ENCODE measurements at places on chromosomes 1 and 21. TPM values are rescaled to one million over a fixed set of nuclear protein-coding genes. Genes with fewer than 3 reads are reported as not detected.

DNA sequence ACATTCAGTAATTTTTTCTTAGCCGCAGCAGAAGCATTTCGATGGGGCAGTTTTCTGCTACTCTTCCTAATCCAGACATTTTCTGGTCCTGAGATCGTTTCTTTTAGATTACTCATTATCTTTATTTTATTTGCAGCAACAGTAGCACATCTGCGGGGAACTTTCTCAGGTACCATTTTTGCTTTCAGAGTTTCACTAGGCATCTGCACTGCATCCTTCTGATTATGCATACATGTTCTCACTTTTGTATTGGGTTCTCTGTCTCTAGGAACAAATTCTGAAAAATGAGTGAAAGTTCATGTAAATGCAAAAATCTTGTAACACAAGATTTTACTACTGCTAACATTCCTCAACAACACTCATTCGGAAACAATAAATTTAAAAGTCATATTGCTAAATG, 3.9 kb upstream of the PSMG1 start:
- no peak for DNase-seq
- H3K27ac ChIP-seq = no peak overlapping the region
- H3K36me3 ChIP-seq = no peaks in the 10 kb centered on the region
- no peaks in the 10 kb centered on the region for H3K4me1 ChIP-seq
- H3K27me3 ChIP-seq = no peaks in the 10 kb centered on the region
- no peak overlapping the region for H3K4me3 ChIP-seq

DNA sequence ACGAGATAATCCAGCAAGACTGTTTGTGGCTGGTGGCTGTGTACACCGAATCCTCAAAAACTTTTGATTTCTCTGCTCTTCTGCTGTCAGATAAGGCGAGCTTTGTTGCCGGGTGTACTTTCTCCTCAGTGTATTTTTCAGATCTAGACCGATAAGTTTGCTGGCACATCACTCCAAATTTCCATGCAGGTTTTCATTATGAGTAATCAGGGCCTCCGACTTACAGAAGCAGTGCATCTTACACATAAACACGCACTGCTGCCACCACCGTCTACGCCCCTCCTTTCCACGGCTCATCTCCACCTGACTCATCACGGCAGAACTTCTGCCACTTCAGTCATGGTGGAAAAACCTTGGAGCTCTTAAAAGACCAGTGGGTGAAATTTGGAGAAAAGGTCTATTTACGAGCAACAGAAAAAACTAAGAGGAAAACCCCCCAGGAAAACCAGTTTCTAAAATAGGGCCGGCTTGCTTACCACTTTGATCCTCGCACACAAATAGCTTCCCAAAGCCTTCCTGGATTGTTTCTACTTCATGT, 7.7 kb downstream of the ZBTB21 start:
- no peak overlapping the region for H3K27ac ChIP-seq
- no peak overlapping the region for H3K4me3 ChIP-seq
- H3K36me3 ChIP-seq = no peaks in the 10 kb centered on the region

- H3K27ac ChIP-seq = no peak overlapping the region
- H3K36me3 ChIP-seq = no peaks in the 10 kb centered on the region
- H3K4me1 ChIP-seq = no peaks in the 10 kb centered on the region
- no peak for DNase-seq
- no peak overlapping the region for H3K4me3 ChIP-seq
These were observed 13.4 kb upstream of the PGBD2 start for GRCh38 chr1:248892590-248892989.

DNA sequence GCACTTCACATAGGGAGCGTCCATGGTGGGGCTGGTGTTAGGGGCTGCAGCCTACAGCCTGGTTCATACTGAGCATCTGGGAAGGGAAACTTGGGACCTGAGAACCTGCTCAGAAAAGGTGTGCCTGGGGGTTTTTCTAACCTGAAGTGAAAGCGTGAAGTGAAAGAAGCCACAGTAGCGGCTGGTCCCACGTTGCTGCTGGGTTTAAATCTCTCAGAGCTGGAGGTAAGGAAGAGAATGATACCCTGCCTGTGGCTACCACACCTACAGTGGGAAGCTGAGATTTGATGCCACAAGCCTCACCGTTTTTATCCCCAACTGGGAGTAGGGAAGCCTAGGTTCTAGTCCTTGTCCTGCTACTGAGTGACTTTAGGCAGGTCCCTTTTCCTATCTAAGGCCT, 21.0 kb upstream of the FUCA1 start:
- H3K27ac ChIP-seq = no peak overlapping the region
- H3K27me3 ChIP-seq = no peaks in the 10 kb centered on the region
- H3K36me3 ChIP-seq = no peaks in the 10 kb centered on the region

- no peak for DNase-seq
- H3K4me1 ChIP-seq = no peaks in the 10 kb centered on the region
- no peak overlapping the region for H3K4me3 ChIP-seq
- peaks cover 14% of the 10 kb centered on the region for H3K36me3 ChIP-seq
These were observed 307.0 kb downstream of the NFIA start for GRCh38 chr1:61389194-61389925.

DNA sequence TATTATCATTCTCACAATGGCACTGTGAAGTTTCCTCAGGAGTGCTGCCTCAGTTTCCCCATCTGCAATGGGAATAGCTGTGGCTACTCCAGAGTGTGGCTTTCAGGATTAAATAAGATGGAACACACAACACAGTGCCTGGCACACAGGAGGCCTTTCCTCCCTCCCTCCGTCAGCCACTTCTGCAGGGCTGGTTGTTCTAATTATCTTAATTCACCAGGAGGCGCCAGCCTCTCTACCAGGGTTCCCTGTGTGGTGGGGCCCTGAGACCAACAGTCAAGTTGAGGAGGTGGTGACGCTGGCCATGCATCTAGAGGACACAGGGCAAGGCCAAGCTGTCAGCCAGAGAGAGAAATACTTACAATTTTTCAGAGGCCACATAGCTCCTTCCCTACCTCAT, 6.3 kb upstream of the FOXO6 start:
- DNase-seq = no peak
- no peaks in the 10 kb centered on the region for H3K36me3 ChIP-seq
- H3K4me3 ChIP-seq = no peak overlapping the region
- peaks cover 4% of the 10 kb centered on the region for H3K4me1 ChIP-seq
- H3K27ac ChIP-seq = no peak overlapping the region
- H3K27me3 ChIP-seq = no peaks in the 10 kb centered on the region

DNA sequence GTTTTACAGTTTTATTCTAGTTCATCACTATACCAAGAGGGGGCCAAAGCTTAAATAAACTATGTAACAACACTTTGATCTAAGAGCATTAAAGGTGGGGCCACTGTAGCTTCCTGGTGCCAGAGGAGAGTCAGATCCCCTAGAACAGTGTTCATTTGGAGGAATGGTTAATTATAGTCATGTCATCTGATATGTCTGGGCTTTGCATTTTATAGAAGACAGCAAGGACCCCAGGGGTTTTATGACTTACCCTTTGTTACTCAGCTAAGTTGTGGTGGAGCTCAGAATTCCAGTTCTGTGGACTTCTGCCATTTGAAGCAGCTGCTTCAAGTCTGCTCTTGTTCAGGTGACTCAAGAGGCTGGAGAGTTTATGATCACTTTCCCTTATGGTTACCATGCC, 16.7 kb downstream of the KDM4A start:
- H3K36me3 ChIP-seq = peaks cover 7% of the 10 kb centered on the region
- no peaks in the 10 kb centered on the region for H3K4me1 ChIP-seq
- H3K27me3 ChIP-seq = no peaks in the 10 kb centered on the region
- no peak overlapping the region for H3K27ac ChIP-seq
- no peak overlapping the region for H3K4me3 ChIP-seq

DNA sequence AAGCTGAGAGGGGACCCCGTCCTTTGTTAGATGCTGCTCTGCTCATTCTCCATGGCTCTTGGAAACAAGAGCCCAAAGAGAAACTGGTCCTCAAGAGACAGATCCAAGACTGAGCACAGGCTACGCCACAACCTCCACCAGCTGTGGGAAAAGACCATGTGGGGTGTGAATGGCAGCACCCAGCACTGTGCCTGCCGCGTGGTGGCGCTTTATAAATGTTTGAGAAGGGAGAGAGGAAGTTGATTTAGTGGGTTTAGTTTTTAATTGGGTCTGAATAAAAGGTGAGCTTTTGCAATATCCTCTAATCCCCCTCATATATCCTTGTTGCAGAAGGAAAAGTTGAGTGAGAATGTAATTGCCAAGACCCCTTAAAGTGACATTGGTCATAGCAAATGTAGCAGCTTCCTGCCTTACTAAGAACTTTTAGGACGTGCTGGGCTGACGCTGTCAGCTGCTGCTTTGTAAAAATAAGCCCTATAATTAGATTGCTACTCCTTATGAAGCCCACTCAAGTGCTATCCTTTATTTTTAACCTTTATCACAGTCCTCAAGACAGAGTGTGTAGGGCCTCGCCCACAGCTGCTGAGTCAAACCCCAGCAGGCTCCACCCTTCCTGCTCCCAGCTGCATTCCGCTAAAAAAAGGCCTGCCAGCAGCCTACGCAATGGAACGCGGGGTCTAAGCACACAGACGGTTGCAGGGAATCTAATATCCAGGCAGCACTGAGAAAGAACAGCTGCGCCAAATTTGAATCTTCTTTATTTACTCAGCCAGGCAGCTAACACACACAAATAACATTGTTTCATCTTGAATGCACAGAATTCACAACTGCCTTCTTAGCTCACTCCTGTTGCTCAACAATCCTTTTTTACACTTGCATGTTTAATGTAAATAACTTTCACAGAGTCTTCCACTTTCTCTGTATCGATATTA, 47.4 kb upstream of the PRDX6 start:
- no peaks in the 10 kb centered on the region for H3K36me3 ChIP-seq
- H3K27me3 ChIP-seq = no peaks in the 10 kb centered on the region
- peaks cover 22% of the 10 kb centered on the region for H3K4me1 ChIP-seq
- H3K4me3 ChIP-seq = no peak overlapping the region

GRCh38 chr1:161114556-161114955, 3.3 kb downstream of the PFDN2 start:
- DNase-seq = no peak
- H3K4me1 ChIP-seq = peaks cover 26% of the 10 kb centered on the region
- no peak overlapping the region for H3K4me3 ChIP-seq
- no peaks in the 10 kb centered on the region for H3K27me3 ChIP-seq

- H3K4me3 ChIP-seq = no peak overlapping the region
- peaks cover 7% of the 10 kb centered on the region for H3K4me1 ChIP-seq
- H3K36me3 ChIP-seq = no peaks in the 10 kb centered on the region
These were observed 55.1 kb downstream of the RPL5 start for GRCh38 chr1:92886886-92887419.

DNA sequence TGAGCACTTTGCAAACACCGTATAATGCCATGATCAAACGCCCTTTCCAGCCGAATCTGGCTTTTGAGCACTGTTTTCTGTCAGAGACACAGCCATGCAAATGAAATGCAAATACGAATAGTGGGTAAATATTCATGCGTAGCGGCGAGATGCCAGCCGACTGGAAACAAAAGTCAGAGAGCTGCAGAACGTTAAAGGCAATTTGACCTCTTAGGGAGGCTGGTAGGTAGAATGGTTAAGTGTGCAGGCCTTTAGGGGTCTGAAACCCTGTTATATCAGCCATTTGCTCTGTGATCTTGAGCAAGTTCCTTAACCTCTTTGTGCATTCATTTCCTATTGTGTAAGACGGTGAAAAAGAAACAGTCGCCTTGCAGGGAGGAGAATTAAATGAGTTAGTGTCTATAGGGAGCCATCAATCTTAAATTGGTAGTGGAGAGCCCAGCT, 6.5 kb upstream of the SDHB start:
- no peaks in the 10 kb centered on the region for H3K27me3 ChIP-seq
- no peaks in the 10 kb centered on the region for H3K36me3 ChIP-seq
- H3K27ac ChIP-seq = peak overlapping the region; percentile 73
- no peaks in the 10 kb centered on the region for H3K4me1 ChIP-seq
- DNase-seq = no peak
- H3K4me3 ChIP-seq = no peak overlapping the region

- H3K27me3 ChIP-seq = no peaks in the 10 kb centered on the region
- no peaks in the 10 kb centered on the region for H3K36me3 ChIP-seq
- H3K4me1 ChIP-seq = peaks cover 10% of the 10 kb centered on the region
- peak; percentile 35 for DNase-seq
- H3K4me3 ChIP-seq = no peak overlapping the region
These were observed 17.2 kb upstream of the C2CD2 start for GRCh38 chr21:41970751-41971653.

DNA sequence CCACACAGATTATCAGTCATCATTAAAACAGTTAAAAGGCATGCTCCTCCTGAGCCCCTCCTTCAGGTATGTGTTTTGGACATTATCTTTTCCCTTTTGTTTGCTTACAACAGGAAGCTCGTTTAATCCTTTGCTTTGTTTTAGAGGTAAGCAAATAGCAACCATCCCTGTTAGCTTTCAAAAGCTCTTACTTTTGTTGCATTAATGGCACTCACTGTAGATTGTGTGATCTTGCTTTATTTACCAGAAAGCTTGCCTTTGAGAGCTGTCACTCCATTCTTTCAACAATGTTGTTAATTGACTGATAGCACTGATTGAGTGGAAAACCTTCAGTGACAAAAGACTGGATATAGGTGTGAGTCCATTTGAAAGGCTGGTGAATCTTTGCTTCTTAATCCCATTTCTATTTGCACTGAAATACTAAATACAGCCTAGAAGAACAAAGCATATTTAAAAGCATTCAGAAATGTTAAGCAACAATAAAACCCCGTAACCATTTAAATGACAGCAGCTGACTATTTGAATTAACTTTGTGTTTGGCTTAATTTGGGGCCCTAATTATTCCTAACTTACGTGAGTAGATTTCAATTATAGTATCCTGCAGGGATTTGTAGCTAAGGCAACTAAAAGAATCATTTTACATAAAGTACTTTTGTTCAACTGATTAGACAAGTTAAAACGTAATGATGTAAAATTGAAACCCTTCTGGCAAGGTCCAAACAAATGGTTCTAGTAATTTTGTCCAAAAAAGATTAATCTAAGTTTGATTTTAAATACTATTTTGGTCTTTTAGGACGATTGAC, 48.3 kb downstream of the ADGRL2 start:
- DNase-seq = no peak
- no peaks in the 10 kb centered on the region for H3K36me3 ChIP-seq
- H3K4me3 ChIP-seq = no peak overlapping the region
- no peaks in the 10 kb centered on the region for H3K4me1 ChIP-seq
- H3K27me3 ChIP-seq = no peaks in the 10 kb centered on the region
- H3K27ac ChIP-seq = no peak overlapping the region

- H3K27me3 ChIP-seq = no peaks in the 10 kb centered on the region
- no peak for DNase-seq
- no peak overlapping the region for H3K27ac ChIP-seq
These were observed 379.9 kb downstream of the PTBP2 start for GRCh38 chr1:97101509-97101908.

GRCh38 chr1:114154146-114154962, 685 bp upstream of the SYT6 start:
- H3K27ac ChIP-seq = no peak overlapping the region
- H3K27me3 ChIP-seq = peaks cover 74% of the 10 kb centered on the region
- no peak overlapping the region for H3K4me3 ChIP-seq

DNA sequence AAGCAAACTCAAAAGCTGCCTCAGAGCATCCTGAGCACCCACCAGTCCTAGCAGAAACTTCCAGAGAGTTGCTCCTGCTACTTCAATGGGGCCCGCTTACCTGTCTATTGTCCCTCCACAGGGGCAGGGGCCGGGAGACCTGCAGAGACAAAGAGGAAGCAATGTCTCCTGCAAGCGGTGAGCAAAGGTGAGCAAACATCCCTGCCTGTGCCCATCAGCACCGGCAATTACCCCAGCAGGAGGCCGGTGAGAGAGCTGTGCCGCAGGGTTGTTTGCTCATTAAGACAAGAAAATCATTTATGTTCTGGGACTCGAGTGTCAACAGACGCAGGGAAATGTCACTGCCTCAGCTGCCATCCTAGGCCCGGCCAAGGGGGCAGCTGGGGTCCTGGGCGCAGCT, 53.8 kb upstream of the TARDBP start:
- peaks cover 12% of the 10 kb centered on the region for H3K27me3 ChIP-seq
- no peaks in the 10 kb centered on the region for H3K36me3 ChIP-seq
- DNase-seq = no peak
- H3K4me1 ChIP-seq = no peaks in the 10 kb centered on the region
- no peak overlapping the region for H3K4me3 ChIP-seq

PRRX1 gene
- 0.87 TPM for polyA plus RNA-seq

KNCN gene
- polyA plus RNA-seq = not detected

SMG5 gene
- polyA plus RNA-seq = 54.8 TPM

SMCP gene
- not detected for polyA plus RNA-seq

ZNF593OS gene
- 1.1 TPM for polyA plus RNA-seq

All from left lung (tissue), 14 donors.